Fibroblast of the aortic adventitia (primary cell): ENCODE measurements at places on chromosomes 16 and 17. TPM values are rescaled to one million over a fixed set of nuclear protein-coding genes. Genes with fewer than 3 reads are reported as not detected.

GRCh38 chr17:78995022-78995760 is 14.4 kb downstream of the CANT1 start:
- no peak for DNase-seq

- DNase-seq = no peak
Measured at GRCh38 chr17:14432079-14432478, 131.2 kb downstream of the HS3ST3B1 start.

LPO gene
- not detected in 2 replicates for total RNA-seq

DNA sequence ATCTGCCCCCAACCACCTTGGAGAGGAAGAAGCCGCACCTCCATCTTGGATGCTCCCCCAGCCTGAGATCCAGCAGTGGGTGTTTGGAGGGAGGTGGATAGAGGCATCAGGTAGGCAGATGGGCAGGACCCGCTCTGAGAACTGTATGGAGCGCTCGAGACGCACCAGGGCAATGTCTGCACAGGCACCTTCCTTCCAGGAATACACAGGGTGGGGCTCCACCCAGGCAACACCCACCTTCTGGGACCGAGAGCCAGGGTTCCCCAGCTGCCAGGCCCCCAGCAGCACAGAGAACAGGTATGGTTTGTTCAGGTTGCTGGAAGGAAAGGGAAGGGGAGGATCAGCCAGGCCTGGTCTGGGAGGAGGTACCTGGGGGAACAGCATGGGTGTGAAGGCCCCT is 2.4 kb downstream of the PRSS22 start:
- DNase-seq = no peak

DNA sequence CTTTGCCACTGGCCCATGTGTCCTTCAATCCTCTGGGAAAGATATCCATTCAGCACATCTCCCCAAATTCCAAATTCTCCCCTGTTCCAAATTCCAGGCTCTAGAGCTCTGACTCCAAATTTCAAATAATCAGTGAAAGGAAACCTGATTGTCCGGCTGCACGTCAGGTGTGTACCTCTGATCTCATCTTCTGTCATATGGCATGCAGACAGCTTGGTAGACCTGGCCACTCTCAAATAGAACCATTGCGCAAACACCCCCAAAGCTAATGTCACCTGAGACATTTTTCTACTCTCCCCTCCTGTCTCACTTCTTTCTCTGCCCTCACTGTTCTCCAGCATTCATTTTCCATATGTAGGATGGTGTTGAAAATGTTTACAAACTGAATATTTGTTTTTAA is 337.0 kb upstream of the DYNLRB2 start:
- no peak for DNase-seq

DNA sequence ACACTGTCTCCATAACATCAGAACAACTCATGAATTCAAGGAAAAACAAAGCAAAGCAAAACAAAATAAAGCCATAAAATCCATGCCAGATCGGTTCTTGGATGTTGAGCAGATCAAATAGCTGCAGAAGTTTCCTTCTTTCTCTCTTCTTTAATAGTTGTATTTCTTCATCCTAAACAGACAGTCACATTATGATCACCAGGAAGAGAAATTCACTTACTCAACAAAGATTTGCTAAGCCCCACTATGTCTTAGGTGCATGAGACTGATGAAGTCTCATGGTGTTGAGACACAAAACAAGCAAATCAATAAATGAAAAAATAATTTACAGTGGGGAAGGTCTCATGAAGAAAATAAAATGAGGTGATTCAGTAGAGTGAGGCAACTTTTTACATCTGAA is 72.8 kb downstream of the WIPI1 start:
- no peak for DNase-seq

NACA2 gene
- total RNA-seq = not detected in 2 replicates

LGALS9B gene
- total RNA-seq = not detected in 2 replicates

DNA sequence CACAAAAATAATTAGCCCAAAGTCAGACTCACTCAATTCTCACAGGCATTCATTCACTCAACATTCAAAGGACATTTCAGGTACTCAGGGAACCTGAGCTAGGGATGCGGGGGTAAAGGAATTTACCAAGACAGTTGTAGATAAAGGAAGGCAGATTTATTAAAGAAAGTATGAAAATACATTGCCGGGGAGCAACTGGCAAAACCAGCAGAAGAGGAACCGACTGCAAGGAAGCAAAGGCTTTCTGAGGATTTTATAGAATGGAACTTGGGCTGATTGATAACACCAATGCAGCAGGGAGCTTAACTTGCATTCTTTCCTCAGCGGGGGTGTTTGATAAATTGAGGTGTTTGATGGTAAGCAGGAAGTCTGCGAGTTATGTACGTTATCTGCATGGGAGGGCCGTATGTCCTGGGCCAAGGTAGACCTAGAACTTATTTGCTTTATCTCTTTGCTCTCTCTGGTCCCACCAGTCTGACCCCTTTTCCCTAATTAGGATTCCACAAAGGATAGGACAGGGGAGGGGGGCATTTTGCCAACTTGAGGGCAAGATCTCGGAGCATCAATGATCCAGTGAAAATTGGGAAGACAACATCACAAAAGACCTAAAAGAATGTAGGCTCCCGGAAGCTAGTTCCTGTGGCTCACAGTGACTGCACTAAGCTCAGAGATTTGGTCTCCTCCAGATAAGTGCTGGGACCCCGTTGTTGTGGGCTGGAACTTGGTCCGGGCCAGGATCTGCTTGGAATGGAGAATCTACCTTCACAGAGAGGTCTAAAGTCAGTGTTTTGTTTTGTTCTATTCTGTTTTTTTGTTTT is 5.8 kb upstream of the MT3 start:
- no peak for DNase-seq

GRCh38 chr17:79109584-79109983 is 35.0 kb downstream of the ENGASE start:
- no peak for DNase-seq

CD79B gene
- total RNA-seq = not detected in 2 replicates

MPV17L gene
- total RNA-seq = 1.1 and 3.3 TPM in 2 replicates

HS3ST3B1 gene
- total RNA-seq = 2.3 and 9.1 TPM in 2 replicates

DNA sequence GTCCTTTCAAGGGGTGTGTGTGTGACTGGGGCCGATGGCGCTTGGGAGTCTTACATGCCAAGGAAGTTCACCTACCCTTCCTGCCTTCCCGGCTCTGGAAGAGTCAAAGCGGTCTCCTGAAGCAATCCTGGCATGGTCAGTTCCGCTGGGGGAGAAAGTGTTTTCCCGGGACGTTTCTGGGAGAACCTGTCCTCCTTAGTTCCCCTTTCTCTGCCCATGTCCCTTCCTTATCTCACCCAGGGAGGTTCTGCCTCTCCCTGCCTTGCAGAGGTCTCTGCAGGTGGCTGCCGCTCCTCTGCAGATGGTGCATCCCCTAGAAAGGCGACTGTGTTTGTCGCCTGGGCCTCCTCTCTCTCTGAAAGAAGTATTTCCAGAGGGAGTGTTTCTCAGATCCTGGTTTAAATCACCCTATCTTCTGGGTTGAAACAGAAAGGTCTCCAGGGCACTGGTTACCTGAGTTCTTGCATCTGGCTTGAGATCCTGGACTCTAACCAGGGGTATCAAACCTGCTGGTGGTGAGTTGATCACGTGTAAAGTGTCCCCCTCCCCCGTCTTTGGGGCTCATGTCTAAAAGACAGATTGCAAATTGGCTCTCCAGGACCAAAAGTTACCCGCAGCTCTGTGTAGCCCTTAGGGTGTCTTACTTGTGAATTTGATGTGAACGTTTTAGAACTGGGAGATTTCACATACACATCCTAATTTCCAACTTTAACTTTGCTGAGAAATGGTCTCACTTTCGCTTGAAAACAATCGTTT is 1.9 kb downstream of the PRKCB start:
- no peak for DNase-seq

CRISPLD2 gene
- 0.99 and 29.3 TPM in 2 replicates for total RNA-seq
